Liver (tissue), 10 donors: ENCODE measurements at places on chromosomes 1 and 21.

GRCh38 chr1:246506367-246506673 is 759 bp downstream of the SMYD3 start:
- DNase-seq, result no peak

GRCh38 chr1:205247130-205247921 is 19.6 kb downstream of the TMCC2 start:
- DNase-seq, result no peak

DNA sequence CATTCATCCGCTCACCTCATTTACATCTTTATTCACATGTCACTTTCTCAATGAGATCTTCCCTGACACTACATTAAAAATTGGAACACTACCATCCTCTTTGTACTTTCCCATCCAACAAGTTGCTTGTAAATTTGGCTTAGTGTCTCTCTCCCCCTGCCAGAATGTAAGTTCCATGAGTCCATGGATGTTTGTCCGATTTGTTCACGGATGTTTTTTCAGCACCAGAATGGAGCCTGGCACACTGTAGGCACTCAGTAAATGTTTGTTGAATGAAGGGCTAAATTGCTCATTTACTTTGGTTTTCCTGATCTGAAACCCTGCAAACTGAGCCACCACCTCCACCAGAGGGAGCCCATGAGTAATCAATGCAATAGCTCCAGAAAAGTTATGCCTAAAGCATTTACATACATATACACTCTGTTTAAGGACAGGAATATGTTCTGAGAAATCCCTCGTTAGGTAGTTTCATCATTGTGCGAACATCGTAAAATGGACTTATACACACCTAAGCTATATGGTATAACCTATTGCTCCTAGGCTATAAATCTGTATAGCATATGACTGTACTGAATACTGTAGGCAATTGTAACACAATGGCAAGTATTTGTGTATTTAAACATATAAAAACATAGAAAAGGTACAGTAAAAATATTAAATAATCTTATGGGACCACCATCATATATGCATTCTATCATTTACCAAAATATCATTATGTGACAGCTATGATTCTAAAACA is 2.8 kb upstream of the EYA3 start:
- DNase-seq, result peak; percentile 84

DNA sequence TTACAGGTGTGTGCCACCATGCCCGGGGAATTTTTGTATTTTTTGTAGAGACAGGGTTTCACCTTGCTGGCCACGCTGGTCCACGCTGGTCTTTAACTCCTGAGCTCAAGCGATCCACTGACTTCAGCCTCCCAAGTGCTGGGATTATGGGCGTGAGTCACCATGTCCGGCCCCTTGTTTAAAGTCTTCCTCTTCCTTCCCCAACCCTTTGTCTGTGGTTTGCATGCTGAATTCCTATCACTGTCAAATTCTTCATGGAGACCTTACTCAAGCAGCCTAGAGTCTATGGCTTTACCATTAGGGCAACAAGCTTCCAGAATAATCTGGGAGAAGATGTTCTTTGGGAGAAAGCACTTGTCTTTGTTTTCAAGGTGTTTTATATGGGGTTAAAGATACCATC is 34.7 kb downstream of the B3GALT5 start:
- no peak for DNase-seq

DNA sequence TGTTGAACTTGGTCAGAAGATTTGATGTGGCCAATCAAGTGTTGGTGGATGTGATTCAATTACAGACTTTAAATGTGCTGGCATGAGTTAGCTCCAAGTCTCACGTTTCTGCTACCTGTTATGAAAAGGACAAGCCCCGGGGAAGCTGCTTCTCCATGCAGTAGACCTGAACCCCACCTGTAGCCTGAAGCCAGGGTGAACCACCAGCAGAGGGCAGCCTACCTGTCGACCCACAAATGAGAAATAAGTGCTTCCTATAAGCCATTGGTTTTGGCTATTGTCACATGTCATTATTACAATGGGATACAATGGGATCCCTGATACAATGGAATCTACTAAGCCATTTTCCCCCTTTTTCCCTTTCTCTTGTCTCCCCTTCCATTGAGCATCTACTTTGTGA is 230.2 kb downstream of the PRDM2 start:
- DNase-seq, result no peak

DNA sequence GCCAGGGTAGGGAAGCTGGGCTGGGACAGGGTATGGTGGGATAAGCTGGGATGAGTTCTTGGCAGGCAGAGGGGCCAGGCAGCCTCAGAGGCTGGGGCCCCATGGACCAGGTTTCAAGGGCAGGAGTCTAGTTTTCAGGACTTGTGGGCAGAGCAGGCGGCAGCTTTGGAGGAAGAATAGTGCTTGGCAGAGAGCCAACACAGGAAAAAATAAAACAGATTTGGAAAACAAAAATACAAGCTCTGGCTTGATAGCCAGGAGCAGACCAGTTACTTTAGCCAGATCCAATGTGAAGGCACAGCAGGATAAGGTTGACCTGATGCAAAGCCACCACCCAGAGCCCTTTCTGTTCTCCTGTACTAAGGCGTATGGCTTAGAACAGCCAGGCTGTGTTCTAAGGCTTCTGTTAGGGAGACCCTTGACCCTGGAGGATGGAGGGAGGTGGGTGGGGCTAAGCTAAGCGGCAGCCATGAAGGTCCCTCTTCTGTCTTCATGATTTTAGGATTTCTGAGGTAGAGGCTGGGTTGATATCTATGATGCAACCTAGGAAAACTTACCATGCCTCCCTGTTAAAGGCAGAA is 5.5 kb downstream of the TRAF5 start:
- DNase-seq, result no peak

- peak; percentile 82 for DNase-seq
Observed at GRCh38 chr1:235093696-235094592, 34.7 kb downstream of the TOMM20 start.

DNA sequence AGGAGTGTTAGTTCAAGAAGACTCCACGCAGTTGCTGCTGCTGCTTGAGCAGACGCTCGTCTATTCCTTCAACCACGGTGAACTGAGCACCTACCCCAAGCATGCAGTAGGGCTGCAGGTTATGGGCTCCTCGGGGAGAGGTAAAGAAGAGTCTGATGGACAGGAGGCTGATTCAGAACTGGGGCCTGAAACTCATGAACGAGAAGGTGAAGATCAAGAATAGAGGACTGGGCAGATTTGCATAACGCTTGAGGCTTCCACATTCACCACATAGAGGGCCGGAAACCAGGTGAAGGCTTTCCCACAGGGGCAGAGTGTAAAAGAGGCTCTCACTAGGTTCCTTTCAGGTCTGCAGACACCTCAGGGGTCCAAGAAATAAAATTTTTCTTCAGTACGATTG is 9.1 kb downstream of the ABCA4 start:
- no peak for DNase-seq

DNA sequence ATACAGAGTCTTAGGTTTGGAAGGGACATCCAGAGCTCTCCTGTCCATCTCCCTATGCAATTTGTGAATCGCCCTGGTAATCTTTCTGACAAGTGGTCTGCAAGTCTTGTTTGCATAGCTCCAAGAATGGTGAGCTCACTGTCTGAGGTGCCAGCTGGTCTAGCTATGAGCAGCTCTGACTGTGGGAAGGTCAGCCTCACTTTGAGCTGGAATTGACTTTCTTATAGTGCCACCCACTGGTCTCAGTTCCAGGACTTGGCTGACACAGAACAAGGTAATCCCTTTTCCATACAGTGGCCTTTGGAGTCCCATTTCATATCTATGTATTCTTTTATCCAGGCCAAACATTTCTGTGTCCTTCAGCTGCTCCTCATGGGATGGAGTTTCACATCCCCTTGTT is 95.6 kb upstream of the C8B start:
- no peak for DNase-seq

DNA sequence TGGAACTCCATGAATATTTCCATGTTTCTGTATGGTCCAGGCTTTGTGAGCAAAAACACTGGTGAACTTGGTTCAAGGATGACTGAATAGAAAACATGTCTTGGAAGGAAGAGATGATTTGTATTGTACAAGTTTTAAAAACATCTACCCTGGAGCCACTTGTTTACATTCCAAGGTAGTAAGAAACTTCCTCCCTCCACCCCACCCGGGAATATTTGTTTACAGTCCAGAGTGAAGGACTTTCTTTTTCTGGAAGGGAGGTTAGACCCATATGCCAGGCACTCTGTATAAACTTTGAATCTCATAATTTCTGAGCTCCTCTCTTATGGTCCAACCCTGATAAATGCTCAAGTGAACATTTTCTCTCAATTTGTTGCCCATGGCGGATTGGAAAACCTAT is 323.3 kb upstream of the LYPLAL1 start:
- no peak for DNase-seq
